ENCODE measurements at places on chromosomes 1 and 21.

DNA sequence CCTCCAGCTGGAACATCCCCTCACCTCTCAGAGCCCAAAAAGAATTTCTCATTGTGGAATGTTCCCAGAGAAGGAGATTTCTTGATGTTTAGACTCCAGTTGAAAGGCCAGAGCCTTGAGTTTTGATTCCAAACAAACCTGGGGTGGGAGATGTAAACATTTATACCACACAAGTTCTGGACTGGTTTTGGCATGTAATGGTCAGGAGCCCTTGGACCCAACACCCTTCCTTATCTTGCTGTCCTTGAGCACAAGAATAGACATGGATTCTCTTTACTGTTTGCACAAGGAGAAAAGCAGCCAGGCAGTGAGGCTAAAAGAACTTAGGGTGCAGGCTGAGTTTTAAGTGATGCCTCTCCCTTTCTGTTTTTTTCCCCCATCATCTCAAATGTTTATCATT lies 4.5 kb downstream of the RHBG start:
- ATAC-seq: no peak

DNA sequence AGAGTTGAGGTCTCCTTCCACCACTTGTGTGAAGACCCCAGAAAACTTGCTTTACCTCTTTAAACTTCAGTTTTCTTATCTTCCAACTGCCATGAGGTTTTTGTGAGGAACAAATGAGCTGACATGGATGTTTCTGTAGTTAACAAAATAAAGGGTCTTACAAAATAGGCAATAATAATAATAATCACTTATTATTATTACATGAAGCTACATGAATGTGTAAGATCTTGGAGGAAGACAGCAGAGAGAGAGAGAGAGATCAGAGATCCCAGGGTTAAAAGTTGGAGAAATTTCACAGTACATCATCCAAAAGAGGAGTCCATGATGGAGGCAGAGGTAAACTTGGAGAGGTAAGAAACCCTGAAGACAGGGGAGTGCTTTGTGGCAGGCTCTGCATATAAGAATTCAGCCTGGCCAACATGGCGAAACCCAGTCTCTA lies 10.7 kb downstream of the RCC1 start:
- ATAC-seq: no peak

DNA sequence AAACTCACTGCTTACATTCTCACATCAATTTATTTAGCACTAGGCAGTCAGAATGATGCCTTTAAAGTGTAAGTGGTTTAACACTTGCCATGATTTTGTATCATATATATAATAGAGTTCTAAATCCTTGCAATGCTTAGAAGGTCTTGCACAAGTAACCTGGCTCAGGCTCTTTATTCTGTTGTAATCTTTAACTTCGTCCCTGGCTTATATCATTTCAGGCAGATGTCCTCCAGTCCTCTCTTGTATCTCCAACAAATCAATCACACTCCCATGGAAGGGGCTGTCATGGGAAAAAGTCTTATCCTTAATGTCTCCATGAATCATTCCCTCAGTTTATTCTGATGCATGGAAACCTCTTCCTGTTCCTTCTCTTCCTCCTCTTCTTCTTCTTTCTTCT lies 841.6 kb upstream of the B3GALT2 start:
- ATAC-seq: no peak

DNA sequence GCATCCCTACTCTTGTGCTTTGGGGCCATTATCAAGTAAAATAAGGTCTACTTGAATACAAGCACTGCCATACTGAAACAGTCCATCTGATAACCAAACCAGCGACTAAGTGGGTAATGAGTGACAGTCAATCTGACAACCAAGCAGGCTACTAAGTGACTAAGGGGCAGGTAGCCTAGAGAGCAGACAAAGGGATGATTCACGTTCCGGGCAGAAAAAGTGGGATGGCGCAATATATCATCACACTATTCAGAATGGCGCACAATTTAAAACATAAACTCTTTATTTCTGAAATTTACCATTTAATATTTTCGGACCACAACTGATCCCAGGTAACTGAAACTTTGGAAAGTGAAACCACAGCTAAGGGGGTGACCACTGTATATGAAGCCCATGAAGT lies 17.7 kb downstream of the NGF start:
- ATAC-seq: no peak

GRCh38 chr1:35364741-35365140 lies 96.2 kb downstream of the ZMYM4 start:
- no peak for ATAC-seq

DNA sequence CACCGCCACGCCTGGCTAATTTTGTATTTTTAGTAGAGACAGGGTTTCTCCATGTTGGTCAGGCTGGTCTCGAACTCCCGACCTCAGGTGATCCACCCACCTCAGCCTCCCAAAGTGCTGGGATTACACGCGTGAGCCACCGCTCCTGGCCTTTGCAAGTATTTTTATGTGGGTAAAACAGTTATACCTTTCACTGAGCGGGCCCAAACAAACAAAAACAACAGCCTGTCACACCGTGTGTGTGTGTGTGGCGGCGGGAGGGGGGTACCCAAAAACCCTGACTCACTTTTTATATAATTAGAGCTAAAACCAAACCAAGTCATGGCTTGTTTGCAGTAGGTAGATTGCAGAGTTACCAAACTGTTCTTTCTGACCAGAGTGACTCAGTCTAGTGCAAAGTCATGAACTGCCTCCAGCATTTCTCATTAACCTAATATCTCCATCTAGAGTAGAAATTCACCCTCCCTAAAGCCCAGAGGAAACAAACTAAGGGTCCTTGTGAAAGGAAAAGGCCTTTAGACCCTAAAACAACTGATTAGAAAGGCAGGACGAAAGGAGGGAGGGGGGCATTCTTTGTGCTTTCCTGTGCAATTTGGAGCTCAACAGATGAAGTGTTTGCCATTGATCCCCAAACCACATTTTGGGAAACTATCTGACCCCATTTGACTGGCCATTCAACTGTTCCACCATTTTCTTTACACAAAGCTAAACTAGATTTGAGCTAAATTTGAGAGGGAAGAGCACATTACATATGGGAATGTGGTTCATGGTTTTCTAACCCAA lies 181.0 kb downstream of the DHRS3 start:
- peak; percentile 23 for ATAC-seq

DNA sequence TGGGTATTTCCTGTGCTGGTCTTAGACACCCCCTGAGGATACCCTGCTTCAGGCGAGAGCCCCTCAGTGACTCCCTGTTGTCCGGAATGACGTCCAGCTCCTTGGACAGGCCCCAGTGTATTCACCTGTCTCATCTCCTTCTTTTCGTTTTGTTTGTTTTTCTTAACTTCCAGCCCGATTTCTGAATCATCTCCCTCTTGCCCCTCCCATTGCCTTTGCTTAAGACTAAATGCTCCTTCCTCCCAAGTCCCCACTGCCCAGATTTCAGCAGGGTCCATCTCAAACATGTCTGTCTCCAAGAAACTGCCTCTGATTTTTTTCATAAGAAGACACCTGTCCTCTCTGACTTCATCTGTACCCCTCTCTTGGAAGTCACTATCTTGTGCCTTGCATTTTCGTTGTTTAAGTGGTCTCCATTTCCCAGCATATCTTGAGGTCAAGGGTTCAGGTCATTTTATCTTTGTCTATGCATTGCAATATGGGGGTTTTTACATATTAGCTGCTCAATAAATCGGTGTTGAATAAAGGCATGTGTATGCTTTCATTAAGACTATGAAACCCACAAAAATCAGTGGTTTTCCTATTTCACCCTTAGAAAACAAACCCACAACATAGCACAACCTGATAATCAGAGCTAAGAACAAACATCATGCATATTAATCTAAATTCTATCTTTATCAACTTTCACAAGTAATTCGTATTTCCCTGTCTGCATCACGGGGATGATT lies 58.4 kb upstream of the LGALS8 start:
- ATAC-seq: no peak

GRCh38 chr21:45831991-45832740 lies 149.4 kb upstream of the COL6A1 start:
- ATAC-seq: no peak

- ATAC-seq: no peak
Observed at GRCh38 chr1:180939711-180940103, 27.0 kb downstream of the KIAA1614 start.

DNA sequence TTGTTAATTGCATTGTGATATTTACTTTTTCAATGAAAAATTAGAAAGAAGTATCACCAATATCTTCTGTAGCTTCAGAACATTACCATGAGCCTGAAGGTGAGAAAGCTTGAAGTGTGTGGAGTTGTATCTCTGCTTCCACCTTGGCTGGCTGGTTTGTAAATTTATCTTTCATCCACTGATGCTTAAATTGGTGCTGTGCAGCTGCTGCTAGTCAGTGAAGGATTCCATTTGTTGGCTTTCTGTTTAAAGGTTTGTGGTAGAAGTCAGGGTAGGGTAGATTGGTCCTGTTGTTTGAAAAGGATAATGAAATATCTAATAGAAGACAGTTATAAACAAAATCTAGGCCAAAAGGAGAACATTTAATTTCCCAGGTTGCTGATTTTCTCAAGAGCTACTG lies 105.7 kb downstream of the C1orf21 start:
- no peak for ATAC-seq

- no peak for ATAC-seq
Observed at GRCh38 chr1:200400556-200400955, 9.3 kb downstream of the ZNF281 start.

DNA sequence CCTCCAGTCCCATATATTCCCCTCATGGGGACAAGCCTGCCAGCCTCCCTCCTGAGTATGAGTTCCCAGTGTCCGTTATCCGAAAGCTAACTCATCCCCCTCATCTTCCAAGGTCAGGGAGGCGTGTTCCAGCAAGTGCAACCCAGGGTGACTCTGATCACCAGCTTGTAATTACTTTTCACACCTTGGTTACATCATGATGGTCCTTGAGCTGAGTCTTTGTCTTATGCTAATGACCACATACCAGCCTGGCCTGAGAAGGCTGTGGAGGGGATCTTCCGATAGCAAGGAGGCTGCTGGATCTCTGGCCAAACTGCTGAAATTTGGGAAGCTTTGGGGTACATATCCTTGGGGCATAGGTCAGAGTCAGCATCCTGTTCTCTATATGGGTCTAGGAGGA lies 99.6 kb downstream of the DDX20 start:
- no peak for ATAC-seq

DNA sequence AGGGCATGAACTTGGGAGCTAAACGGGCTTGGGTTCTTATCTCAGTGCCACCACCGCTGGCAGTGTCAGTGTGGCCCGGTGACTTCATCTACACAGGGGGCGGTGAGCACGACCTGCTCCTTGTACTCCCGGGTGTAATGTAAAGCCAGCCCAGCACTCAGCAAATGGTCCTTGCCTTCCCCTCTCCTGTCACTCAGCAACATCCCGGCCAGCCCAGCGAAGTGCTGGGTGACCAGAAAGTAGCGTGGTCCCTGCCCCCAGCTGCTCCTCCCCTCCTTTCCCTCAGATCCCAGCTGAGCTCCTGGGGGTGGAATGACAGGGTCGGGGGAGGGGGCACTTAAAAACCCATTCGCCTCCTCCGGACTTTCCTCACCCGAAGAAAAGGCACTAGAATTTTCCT lies 7.2 kb downstream of the KCNN3 start:
- no peak for ATAC-seq

- ATAC-seq: no peak
Observed at GRCh38 chr1:205993068-205993467, 10.1 kb downstream of the RAB7B start.

DNA sequence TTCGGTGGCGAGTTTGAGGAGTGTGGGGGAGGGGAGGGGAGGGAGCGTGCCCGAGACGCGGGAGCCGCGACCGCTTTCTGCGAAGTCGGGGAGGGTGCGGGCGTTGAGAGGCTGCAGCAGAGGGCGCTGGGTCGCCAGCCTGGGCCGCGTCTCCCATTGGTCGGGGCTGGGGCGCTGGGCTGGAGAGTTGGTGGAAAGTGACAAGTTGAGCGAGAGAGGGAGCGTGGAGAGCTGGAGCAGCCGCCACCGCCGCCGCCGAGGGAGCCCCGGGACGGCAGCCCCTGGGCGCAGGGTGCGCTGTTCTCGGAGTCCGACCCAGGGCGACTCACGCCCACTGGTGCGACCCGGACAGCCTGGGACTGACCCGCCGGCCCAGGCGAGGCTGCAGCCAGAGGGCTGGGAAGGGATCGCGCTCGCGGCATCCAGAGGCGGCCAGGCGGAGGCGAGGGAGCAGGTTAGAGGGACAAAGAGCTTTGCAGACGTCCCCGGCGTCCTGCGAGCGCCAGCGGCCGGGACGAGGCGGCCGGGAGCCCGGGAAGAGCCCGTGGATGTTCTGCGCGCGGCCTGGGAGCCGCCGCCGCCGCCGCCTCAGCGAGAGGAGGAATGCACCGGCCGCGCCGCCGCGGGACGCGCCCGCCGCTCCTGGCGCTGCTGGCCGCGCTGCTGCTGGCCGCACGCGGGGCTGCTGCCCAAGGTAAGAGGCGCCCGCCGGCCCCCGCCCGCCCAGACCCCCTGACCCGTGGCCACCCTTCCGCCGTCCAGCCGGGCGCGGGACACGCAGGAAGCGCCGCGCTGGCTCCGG lies at the start of gene ROR1:
Gene ROR1 (plus strand): TSS at position 203 of the 802 bp plus-strand sequence.
- peak; percentile 84 for ATAC-seq

DNA sequence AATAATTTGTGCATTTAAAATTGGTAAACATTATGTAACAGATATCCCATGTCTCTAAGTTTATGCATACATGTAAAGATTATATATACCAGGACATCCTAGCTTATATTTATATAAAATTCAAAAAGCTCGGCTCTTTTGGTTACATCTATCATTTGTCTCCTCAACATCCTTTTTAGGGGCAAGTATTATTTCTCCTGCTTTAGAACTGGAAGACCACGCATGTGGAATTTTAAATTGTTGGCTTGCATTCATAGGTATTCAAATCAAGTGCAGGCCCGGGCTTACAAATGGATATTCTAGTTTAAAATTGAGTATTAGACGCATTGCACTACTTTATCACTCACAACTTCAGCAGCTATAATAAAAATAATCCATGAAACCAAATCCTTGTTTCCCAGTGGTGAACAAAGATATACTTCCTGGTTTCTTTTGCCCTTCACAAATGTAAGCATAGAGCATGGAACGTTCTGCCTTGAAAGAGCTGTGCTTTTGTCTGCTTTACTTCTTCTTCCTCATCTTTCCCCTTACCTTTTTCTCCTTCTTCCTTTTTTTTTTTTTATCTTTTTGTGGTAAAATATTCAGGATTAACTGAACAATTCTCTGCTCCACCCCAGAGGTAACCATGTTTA lies 57.1 kb downstream of the DDAH1 start:
- ATAC-seq: no peak

DNA sequence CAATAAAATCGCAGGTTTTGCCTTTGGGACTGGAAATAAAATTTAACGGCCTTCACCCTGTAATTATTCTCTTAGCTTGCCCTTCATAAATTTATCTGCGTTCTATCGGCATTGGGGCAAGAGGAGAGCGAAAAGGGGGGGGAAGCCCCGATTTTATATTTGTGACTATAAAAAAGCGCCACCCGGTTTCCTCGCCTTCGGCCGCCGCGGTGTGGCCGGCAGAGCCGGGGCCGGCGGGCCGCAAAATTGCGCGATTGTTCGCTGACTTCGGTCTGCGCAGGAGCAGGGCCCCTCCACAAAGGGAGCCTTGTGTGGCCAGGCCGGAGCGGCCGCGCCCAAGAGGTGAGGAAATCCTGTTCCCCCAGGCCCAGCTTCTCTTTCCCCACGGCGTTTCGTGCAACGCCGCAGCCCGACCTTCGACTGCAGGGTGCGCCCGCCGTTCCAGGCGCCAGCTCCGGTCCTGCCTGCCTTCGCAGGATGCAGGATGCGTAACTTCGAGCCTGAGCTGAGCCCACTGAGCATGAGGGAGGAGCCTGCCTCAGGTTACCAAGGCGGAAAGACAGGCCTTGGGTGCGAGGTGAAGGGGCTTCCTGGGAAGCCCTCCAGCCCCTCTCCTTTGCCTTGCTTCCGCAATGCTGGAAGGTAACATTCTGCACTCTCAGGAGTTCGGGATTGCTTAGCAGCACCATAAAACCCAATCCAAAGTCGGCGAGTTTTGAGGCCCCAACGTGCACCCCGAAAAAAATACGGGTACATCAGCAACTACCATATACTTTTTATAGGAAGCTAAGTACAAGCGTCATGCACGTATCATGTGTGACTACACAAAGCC lies 4.9 kb upstream of the TBX15 start:
- ATAC-seq: no peak

Measured in activated T-helper 17 cell treated with anti-CD3 and anti-CD28 coated beads, Interleukin-2, amount 50 U/mL, for 72 hours (primary cell).